Stimulated activated CD4-positive, alpha-beta T cell treated with anti-CD3 and anti-CD28 coated beads, TNF-alpha, amount 100 ng/mL, for 24 hours (primary cell): ENCODE measurements at places on chromosomes 5 and 9.

GRCh38 chr5:171640480-171640879 lies 145.1 kb upstream of the SMIM23 start:
- no peak for DNase-seq

GRCh38 chr5:98791898-98792580 lies 18.6 kb downstream of the RGMB start:
- DNase-seq = no peak

DNA sequence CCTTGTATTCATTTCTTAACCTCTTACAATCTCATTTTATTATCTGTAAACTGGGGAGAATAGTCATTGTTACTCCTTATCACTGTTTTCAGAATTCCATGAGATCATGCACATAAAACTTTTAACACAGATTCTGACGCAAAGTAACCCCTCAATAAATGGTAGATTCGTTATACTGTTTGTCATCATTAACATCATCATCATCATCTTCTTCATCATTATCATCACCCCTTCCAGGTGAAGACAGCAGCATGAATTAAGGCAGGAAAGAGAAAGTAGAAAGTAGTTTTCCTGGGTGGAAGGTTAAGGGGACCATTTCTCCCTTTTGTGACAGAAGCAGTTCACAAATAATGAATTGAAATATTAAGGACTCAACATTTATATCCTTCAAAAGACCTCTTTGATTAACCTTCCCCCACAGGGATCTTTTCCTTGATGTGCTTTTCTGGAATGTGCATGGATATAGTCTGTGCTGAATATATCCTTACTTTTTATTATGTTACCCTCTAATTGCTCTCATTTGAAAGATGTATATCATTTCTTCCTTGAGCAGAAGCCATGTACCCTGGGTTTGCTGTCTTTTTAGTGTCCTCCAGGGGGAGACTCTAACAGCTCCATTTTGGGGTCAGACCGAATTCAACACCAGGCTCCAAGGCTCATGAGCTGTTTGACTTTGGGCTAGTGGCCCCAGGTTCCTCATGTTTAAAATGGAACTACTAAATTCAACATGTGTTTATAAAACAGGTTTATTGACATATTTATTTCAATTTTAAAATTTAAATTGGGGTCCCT lies 1029.9 kb upstream of the WWC1 start:
- DNase-seq = no peak

DNA sequence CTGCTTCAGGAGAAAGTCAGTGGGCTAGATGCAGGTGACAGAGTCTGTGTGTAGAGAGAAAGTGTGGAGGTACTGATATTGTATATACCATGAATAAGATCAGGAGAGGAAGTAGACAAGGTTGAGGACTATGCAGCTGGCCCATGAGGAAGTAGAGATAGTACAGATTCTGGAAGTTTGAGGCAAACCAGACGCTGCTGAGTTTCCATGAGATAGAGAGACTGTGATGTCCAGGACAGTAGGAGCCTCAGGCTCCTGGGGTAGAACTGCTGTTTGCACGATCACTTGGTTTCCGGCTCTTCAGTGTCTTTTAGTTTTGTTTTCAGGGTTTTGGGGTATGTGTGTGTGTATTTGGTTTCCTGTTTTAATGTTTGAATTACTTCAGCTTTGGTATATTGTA lies 13.6 kb downstream of the OTULINL start:
- DNase-seq = no peak

DNA sequence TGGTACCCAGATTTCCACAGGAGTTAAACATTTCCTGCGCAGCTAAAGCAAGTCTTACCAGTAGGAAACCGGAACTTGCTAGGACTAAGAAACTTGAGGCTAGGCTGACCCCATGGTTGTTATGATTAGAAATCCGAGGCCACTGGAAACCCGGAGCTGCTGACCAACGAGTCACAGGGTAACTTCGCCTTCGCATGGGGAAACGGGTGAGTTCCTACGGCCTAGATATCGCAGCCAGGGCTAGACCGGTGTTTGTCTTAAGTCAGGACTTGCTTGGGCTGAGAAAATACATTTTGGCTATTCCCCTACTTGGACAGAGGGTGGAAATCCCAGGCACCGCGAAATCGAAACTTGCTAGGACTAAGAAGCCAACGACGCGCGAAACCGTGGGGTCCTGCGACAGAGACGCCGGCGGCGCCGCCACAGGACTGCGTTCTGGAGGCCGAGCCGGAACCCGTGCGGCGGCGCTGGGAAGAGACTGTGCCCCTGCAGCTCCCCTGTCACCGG lies 1.6 kb upstream of the ANXA2R start:
- DNase-seq = peak; percentile 35

GRCh38 chr5:151054709-151055108 lies 26.1 kb downstream of the TNIP1 start:
- DNase-seq = no peak

DNA sequence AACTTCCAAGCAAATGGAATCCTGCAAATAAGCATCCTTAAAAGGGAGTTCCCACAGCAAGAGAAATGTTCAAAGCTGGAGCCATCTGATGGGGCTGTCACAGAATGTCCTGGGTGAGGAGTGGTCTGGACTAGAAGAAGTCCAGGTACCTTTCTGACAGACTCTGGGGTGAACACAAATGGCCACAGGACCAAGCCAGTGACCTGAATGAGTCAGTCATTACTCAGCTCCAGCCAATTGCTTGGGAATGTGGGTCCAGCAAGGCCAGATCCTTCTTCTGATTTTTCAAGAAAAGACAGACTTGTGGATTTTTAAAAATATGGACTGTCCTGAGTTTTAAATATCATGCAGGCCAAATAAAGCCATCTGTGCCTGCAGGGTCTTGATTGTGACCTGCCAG lies 30.1 kb downstream of the GALNT10 start:
- no peak for DNase-seq

DNA sequence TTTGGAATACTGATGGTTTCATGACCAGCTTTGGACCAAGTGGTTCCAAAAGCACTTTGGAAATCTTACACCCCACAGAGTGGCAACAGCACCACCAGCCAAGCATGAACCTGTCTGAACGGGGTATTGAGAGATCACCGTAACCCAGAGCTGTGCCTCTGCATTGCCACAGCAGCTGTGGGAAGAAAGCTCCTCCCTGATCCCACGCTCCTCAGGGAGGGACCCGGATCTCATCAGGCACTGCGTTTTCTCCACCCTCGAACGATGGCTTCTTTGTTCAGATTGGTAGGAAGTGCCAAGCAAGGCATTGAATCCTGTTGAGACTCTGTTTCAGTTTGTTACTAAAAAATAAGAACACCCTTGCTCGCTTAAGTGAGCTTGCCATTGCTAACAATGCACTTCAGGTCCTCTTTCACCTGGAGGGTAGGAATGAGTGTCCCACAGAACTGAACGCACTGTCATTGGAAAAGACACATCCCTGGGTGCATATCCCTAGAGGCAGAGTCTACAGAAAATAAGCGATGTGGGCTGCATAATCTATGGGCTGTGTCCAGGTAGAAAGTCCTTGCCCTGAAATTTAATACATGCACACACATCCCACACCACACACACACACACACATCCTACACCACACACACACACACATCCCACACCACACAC lies 118.0 kb upstream of the ICE1 start:
- DNase-seq = no peak

- DNase-seq = no peak
Measured at GRCh38 chr5:50856401-50857119, 190.1 kb downstream of the PARP8 start.

DNA sequence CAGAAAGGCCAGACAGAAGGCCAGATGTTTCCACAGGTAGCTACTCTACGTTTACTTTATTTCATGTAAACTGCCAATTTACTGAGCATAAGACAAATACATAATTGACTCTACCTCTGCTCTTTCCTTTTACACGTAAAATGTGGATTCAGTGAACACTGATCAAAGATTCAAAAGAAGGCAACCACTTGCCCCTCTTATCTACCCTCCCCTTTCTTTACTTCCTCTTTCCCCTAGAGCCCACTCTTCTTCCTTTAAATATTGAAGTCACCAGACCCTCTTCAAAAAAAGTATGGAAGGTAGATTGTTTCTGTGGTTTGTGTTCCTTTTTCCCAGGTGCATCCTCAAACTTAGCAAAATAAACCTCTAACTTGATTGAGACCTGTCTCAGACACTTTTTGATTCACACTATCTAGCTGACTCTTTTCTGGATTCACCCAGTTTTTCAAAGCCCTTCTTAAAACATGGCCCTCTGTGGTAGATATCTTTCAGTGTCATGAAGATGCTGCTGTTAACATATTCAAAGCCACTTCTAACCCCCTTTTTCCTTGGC lies 6.7 kb downstream of the FAM114A2 start:
- DNase-seq = no peak

DNA sequence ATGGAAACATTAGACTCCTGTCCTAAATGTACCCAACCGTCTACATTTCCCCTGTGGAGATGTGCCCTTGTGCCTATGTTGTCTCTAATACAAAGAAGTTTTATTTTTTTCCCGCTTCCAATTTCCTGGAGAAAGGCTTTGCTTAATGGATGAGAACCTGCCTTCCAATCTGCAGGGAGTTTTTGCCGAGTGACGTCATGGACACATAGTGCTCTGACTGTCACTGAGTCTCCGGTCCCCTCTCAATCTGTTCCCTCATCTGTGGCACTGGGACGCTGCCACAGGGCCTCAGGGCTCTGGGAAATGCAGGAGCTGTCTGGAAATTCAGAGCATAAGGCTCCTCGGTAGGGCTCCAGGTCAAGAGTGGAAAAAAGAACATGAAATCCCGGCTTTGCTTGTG lies 144.8 kb downstream of the PDZD2 start:
- DNase-seq = no peak

DNA sequence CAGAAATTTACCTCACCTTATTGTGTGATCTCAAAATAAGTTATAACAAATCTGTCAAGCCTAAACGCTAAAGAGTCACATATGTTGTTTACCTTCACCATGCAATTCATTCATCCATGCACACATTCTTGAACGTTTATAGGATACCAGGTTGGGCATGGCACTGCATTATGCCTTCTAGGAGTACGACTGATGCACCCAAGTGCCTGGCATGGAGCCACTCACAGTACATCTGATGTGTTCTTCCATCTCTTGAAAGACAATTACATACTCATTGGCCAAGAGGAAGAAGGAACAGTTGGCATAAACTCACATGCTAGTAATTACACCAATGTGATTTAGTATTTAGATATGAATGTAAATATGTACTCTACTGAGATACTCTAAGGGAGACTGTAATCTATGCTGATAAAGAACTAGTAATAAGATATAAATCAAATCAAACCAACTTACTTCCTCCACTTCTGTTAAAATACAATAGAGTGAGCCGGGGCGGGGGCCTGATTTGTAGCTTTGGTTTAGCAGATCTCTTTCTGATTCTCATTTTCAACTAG lies 90.7 kb downstream of the LPAR1 start:
- no peak for DNase-seq

DNA sequence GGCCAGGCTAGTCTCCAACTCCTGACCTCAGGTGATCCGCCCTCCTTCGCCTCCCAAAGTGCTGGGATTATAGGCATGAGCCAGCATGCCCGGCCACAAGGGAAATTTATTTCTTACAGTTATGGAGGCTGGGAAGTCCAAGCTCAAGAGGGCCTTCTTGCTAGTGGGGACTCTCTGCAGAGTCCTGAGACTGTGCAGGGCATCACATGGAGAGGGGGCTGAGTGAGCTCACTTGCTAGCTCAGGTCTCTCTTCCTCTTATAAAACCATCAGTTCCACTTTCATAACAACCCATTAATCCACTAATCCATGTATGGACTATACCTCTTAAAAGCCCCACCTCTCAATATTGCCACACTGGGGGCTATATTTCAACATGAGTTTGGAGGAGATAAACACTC lies 5.1 kb upstream of the SPIN1 start:
- no peak for DNase-seq

DNA sequence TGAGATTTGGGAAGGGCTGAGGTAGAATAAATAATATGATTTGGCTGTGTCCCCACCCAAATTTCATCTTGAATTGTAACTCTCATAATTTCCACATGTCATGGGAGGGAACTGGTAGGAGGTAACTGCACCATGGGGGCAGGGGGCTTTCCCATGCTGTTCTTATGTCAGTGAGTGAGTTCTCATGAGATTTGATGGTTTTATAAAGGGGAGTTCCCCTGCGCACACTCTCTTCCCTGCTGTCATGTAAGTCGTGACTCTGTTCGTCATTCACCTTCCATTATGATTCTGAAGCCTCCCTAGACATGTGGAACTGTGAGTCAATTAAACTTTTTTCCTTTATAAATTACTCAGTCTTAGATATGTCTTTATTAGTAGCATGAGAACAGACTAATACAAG lies 115.5 kb upstream of the STARD4 start:
- DNase-seq = peak; percentile 47

GRCh38 chr9:2267181-2267745 lies 252.1 kb downstream of the SMARCA2 start:
- no peak for DNase-seq

GRCh38 chr9:119298076-119298853 lies 71.0 kb downstream of the BRINP1 start:
- DNase-seq = no peak

DNA sequence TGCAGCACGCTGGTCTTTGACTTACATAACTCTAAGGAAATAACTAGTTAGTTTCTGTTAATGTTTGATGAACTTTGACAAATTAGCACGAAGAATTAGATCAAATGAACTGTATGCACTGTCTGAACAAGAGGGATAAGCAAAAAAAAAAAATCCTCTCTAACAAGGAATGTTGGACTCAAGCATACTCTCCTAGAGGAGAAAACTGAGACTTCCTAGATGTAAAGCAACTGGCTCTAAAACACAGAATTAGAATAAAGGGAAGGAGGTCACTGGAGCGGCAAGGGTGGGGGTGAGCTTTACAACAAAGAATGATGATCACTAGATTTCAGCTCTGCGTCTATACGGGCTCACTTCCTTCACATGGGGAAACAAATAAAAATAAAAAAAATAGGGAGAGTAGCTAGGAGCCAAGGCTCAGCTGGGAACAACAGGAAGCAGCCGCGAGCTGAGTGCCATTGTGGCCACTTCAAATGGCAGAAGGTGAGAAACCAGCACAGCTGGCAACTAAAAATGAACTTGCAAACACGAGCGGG lies 48.7 kb upstream of the CEMIP2 start:
- DNase-seq = no peak

- no peak for DNase-seq
Measured at GRCh38 chr9:114031037-114031630, 47.0 kb downstream of the AMBP start.

GRCh38 chr5:55305345-55305744 lies 2.1 kb downstream of the DHX29 start:
- no peak for DNase-seq

- no peak for DNase-seq
Measured at GRCh38 chr5:160456480-160457177, 35.0 kb downstream of the PTTG1 start.

GRCh38 chr5:74651710-74652109 lies 11.2 kb upstream of the ENC1 start:
- no peak for DNase-seq
